ENCODE measurements at places on chromosomes 6 and 20.

- DNase-seq: no peak
These were observed 143.2 kb upstream of the ZNF217 start for GRCh38 chr20:53736757-53737395.

DNA sequence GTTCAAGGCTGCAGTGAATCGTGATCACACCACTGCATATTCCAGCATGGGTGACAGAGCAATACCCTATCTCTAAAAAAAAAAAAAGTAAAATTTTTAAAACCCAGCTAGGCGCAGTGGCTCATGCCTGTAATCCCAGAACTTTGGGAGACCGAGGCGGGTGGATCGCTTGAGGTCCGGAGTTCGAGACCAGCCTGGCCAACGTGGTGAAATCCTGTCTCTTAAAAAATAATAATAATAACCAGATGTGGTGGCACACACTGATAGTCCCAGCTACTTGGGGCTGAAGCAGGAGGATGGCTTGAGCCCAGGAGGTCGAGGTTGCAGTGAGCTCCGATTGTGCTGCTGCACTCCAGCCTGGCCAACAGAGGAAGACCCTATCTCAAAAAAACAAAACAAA, 13.5 kb downstream of the MTG2 start:
- DNase-seq: no peak

- DNase-seq: no peak
These were observed 36.9 kb upstream of the FANCE start for GRCh38 chr6:35415065-35415891.

DNA sequence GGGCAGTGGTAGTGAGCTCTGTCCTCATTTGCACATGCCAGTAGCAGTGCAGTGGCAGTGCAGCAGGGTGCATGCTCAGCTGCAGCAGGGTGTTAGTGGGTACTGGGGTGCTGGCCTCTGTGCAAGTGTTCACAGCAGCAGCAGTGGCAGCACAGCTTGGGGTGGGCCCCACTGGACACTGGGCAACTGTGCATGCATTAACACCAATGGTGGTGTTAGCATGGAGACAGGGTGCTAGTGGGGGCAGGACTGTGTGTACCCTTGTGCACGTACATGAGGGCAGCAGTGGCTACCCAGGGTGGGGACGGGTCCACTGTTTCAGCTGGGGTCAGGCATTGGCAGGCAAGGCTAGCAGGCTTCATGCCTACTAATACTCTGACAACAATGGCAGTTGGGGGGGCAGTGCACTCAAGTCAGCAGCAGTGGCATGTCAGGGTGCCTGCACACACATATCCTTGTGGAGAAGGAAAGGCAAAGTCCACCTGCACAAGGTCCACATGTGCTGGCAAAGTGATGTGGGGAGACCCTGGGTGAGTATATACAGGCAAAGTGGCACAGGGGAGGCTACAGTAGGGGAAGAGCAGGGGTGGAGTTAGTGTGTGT, 60.2 kb downstream of the UNC5CL start:
- no peak for DNase-seq

DNA sequence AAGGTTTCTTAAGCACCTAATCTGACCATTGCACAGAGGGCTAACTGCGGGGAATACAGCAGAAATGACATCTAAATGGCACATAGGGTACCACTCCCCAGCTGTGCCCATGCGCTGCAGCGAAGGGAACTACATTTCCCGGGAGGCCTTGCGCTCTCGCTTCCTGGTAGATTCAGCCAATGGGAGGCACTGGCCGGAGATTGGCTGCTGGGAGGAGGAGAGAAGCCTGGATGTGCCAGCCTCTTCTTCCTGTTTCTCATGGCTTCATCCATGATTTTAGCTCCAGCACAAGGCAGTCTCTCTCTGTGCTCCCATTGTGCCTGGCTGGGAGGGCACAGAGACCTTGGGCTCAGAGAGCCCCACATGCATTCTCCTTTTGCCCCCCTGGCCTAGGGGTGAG, 101.7 kb upstream of the FOXA2 start:
- DNase-seq: no peak

DNA sequence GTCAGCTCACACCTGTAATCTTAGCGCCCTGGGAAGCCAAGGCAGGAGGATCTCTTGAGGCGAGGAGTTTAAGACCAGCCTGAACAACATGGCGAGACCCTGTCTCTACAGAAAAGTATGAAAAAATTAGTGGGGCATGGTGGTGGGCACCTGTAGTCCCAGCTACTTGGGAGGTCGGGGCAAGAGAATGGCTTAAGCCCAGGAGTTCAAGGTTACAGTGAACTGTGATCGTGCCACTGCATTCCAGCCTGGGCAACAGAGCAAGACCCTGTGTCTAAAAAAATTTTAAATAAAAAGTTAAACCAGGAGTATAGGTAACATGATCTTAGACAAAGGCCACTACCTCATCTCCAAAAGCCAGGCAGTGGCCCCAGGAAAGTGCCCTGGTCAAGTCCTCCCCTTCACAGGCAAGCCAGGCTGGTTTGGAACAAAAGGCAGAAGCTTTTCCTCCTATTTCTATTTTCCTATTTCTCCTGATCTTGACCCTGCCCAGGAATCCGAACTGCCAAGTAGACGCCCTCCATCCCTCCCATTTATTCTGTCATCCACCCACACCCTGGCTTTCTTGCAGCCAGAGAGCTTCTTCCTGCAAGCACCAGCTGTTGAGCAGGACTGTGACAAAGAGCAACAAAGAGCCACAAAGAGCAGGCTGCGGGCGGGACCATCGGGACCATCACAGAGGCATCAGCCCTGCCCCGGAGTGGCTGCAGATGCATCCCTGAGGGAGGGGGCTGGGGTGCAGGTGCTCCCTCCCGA, 149.9 kb upstream of the AFDN start:
- DNase-seq: no peak

DNA sequence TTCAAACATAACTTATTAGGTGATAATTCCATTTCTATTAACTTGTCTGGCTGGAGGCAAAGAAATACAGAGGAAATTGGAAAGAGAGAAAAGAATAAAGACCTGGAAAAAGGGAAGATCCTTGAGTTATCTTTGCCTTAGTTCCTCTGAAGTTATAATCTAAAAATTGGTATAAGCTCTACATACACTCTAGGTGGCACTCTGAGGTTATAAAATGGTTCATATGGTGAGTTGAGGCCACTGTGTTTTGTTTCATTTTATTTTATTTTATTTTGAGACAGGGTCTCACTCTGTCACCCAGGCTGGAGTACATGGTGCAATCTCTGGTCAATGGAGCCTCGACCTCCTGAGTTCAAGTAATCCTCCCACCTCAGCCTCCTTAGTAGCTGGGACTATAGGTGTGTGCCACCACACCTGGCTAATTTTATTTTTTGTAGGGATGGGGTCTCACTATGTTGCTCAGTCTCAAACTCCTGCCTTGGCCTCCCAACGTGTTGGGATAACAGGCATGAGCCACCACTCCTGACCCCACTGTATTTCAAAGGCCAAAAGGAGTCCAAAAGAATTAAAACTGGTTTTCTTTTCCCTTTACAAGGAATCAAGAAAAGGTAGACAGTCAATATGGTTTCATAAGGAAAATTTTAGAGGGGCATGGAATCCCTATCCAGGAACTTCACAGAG, 19.4 kb downstream of the GPX6 start:
- no peak for DNase-seq

DNA sequence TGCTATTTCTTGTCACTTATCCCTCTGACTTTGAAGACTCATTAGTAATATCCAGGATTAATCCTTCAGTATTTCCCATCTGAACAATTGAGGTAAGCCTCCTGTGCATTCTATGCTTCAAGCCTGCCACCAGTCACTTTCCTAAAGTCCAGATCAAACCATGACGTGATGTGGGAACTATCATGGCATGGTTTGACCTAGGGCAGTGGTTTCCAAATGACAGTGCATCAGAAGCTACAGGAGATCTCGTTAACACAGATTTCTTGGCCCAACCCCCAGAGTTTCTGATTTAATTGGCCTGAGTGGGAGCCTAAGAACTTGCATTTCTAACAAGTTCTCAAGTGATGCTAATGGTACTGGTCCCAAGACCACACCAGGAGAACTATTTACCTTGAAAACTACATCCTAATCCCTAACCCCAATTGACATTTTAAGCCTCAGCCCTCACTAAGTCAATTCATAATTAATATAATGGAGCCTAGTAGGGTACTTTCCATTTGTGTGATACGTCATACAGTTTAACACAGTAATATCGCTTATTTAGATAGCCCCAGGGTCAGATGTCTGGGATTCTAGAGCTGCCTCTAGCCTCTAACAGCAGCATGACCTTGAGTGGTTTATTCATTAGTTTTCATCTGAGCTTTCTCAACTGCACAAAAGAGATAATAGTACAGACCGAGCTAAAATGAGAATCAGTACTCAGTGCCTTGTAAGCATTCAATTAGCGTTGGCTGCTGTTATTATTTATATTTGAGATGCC, 907.6 kb downstream of the TFAP2A start:
- no peak for DNase-seq

DNA sequence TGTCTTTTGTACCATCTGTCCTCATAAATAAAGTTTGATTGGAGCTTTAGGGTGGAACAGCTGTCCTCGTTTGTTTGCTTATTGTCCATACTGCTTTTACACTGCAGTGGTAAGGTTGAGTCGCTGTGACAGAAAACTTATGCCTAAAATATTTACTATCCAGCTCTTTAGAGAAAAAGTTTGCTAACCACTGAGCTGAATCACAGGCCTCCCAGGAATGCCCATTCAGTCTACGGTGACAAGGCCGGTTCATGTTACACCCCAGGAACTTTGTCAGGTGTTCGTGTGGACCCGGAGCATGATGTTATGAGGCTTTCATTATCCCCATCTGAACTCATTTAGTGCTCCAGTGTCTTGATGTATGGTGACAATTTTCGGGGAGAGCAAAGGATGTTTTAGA, 401.1 kb downstream of the SAMD5 start:
- DNase-seq: no peak

DNA sequence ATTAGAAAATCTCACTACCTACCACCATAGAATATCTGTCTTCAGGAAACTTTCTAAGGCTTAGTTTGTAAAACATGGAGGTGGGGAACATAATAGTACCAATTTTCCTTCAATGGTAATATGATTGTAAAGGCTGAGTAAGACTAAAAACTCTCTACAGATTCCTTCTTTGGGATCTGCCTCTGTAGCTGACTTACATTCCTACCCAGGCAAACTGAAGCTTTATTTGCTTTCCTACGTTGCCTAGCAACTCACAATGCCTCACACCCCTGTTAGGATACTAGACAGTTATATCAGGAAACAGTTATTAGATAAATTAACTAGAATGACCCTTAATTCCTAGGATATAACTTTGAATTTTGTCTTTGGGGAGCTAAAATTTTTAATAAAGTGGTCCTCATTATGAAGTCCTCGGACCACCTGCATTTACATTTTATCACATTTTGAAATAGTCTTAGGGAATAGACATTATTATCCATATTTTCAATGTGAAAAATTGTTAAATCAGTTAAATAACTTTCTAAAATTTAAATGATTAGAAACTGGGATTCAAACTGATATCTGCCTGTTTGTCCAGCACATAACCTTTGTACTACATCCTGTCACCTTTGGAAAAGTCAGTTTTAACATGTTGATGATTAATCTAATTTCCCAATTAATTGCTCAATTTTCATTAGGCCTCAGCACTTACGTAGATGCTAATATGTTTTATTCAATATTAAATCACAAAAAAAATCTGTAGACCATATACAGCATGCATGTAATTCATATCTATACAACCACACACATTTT, 591.4 kb downstream of the RNF144B start:
- no peak for DNase-seq

DNA sequence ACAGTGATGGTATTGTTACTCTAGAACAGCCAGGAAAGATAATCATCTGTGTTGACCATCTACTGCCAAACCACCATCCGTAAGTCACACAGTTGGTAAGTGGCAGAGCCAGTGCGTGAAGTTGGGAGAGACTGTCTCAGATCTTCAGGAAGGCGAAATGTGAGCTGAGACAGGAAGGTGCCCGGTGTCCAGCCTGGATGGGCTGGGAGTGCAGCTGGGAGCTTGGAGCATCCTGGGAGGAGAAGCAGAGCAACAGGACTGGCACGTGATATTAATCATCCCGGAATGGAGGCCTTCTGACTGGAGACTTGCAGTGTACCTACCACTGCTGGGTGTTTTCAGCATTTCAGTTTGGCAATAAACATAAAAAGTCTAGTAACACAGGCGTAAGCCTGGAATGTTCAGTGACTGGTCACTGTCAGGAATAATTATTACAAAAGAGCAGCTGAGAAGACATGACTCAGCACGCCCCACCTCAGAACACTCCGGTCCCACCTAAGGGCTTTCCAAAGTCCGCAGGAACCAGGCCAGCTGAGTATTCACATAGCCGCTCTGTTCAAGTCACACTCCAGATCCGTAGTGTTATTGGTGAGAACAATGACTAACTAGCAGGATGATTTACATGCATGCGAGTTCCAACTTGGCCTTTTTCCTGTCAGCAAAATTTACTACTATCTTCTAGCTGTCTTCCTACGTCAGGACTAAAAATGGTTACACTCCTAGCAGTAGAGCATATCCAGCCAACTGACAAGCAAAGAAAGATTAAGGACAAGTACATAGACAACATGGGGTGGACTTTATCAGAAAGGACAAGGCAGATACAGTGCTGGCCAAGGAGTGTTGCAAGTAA, 45.1 kb upstream of the PNRC1 start:
- no peak for DNase-seq

GRCh38 chr20:33301192-33301930, 18.3 kb downstream of the BPIFB1 start:
- no peak for DNase-seq

GRCh38 chr20:22455259-22455658, 129.1 kb downstream of the FOXA2 start:
- no peak for DNase-seq

DNA sequence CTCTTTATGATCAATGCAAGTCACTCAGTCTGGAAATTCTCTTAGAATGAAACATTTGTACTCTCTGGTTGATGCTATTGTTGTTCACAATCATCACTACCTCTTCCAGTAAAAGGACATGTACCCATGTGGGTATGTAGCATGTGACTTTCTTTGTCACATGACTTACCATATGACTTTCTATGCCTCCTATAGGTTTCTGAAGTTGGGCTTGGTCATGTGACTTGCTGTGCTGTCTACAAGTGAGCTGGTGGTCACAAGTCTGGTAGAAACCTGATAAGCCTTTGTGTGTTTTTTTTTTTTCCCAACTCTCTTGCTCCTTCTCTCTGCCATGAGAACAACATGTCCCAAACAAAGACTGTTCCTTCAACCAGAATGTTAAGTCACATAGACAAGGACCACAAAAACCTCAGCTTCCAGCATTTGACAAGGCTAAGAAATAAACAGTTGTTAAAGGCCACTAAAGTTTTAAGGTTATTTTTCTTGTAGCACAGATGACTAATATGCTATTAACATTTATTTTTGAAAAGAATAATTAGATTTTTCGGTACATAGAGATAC, 379.2 kb upstream of the SLC35B3 start:
- DNase-seq: no peak

DNA sequence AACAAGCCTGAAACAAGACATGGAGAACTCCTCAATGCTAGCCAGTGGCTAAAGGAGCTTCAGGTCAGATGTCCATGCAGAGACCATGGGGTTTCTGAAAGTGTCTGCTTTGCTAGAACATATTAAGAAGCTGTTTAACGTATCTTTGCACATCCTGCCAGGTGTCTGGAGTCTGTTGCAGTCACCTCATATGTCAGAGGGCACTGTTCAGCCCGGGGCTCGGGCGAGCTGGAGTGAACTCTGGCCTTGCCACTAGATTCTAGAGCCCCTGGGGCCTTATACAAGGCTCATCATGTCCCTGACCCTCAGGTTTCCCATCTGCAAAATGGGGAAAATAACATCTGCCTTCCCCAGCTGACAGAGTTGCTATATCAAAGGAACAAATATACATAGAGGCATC, 59.0 kb downstream of the PRDM1 start:
- DNase-seq: no peak

GRCh38 chr6:168082860-168083513, 4.0 kb upstream of the FRMD1 start:
- DNase-seq: no peak

GRCh38 chr6:47262231-47262630, 47.5 kb downstream of the TNFRSF21 start:
- no peak for DNase-seq
